ENCODE measurements at places on chromosomes 5 and 9.
A peak's percentile ranks its signal among the peaks of the same experiment; 100 is the strongest.

- DNase-seq, result no peak
These were observed 11.4 kb downstream of the JADE2 start for GRCh38 chr5:134536876-134537275.

GRCh38 chr9:123282362-123283047, 14.1 kb upstream of the STRBP start:
- DNase-seq, result no peak

GRCh38 chr9:89654025-89654662, 49.3 kb downstream of the GADD45G start:
- no peak for DNase-seq

DNA sequence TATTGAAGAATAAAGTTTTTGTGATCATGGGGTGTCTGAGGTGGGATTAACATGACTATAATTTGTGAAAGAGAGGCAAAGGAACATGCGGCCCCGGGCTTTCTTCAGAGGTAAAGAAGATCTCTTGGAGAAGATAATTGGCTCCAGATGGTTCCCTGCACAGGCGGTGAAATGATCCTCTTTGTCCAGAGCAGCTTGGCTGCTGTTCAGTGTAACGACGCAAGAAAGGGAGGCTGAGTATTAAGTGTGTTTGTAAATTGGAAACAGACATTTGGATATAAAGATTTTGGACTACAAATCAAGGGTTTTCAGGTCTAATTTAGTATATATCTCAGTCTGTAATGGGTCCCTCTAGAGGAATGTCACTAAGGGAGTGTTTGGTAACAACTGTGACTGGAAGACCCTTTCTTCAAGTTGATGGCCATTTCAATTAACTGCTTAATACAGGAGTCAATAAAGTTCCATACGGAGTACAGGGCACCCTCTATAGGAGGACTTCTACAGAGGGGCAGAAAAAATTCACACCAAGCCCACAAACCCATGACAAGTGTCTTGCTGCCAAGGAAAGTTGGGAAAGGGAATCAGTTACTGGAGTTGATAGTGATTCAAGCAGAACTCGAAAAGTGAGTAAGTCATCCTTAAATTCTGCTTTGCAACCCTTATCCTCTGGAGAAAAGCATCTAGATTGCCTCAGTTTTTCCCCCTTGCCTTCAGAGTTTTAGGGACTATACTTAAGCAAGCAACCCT, 4.1 kb downstream of the EQTN start:
- no peak for DNase-seq

DNA sequence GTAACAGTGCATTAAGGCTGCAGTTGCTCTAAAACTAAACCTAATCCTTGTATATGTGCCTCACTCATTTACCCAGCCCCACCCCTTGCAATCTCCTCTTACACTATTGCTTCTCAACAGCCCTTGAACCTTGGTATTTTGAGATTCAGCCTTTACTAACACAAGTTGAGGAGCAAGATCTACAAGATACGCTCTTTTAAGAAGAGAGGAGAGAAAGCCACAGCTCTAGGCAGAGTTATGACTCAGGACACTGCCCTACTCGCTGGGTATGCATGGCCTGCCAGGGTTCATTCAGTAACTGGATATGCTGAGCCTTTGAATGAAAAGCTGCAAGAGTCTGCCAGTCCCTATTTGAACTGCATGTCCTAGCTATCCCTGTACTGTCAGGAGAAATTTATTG, 219.5 kb downstream of the PCSK5 start:
- no peak for DNase-seq

DNA sequence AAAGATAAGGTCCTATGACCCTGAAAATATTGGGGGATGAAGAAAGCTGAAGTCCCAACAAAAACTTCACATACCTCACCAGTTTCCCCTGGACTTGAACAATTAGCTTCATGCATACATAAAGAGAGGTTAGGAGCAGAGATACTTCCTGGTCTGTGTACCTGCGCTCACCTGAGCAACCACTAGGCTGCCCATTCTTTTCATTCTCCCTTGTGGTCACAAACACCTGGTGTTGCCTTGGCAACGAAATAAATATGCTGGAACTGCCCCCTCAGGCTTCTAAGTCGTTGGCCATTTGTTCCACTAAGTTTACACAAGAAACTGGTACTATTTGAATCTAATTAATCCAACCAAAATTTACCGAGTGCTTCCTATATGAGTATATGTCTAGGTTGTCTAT, 18.1 kb downstream of the OTP start:
- DNase-seq, result peak; percentile 81

DNA sequence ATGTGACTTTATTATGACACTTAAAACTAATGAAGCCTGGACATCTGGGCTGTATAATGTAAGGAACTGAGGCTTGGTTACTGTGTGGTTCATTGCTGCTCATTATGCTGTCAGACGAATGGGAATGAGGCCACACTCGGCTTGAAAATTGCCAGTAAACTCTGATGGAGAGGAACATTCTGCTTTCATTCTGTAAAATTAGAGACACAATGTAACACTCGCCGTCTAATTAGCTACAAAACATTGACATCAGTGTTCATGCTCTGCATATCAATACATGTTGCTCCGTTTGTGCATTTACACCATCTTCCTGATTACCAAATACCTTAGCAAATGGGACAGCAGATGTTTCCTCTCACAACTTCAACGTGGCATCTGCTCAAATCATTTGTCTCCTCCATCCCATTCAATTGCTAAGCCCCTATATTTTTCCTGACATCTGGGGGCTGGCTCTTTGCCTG, 133.0 kb downstream of the SLC28A3 start:
- DNase-seq, result no peak

- no peak for DNase-seq
These were observed 37.9 kb downstream of the CYFIP2 start for GRCh38 chr5:157303667-157304327.

DNA sequence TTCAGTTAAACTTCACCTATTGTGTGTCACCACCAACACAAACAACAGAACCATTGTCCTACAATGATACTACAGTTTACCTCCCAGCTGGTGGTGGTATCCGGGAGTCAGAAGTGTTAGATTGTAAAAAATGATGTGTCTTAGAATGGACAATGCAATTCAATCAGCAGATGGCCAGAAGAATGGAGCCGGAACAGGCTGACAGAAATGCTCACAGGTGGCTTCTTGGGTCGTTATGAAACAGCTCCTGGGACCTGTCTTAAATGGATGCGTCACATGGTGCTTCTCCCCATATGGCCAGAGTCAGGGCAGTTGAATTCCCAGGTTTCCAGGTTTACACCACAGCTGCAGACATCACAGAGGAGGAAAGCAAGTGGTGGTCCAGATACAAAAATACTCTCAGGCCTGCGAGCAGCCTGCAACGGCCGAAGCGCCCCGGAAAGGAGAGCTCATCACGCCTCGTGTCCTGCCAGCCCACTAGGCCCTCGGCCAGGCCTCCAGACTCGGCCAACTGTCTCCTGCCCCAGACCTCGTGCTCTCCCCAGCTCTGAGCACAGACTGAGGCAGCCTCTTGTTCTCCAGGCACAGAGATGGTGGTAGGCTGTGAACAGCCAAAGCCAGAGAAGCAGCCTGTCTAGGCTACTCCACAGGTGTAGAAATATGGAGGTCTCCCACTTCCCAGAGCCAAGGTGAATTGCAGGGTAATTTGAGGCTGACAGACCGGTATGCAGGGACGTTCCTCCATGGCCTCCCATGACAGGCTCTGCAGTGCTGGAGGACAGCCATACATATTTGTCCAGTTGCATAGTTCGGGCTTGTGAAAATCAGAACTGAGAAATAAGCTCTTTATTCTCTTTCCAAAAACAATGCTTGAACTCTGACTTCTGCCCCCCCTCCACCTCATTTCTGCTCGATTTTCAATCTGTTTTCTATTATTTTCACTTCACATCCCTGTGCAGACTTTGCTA, 98.5 kb upstream of the SPATA31C2 start:
- DNase-seq, result peak; percentile 53

GRCh38 chr9:36764364-36765076, 191.8 kb downstream of the MELK start:
- DNase-seq, result no peak

DNA sequence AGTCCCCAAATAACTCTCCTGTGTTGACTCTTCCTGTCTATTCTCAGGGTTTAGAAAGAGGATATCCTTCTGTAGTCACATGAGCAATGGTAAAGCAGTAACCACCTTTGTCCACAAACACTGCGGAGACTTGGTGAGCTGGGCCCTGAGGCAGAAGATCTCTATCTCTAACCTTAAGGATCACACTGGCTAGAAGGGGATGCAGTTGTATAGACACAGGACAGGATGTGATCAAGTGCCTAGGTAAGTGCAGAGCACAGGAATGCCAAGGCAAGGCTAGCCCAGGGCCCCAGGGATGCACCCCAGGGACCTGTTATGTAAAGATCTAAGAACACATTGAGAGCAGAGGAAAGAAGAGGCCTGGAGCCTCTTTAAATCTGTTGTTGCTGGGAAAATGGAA, 610.5 kb downstream of the IRX1 start:
- peak; percentile 62 for DNase-seq

- DNase-seq, result peak; percentile 71
These were observed 28.7 kb downstream of the DMRT3 start for GRCh38 chr9:1005043-1005667.

- DNase-seq, result no peak
These were observed 78.1 kb downstream of the RICTOR start for GRCh38 chr5:38996123-38996522.

GRCh38 chr5:67552773-67553172, 356.2 kb upstream of the CD180 start:
- DNase-seq, result peak; percentile 88

GRCh38 chr9:123865226-123866000, 64.5 kb downstream of the DENND1A start:
- no peak for DNase-seq

DNA sequence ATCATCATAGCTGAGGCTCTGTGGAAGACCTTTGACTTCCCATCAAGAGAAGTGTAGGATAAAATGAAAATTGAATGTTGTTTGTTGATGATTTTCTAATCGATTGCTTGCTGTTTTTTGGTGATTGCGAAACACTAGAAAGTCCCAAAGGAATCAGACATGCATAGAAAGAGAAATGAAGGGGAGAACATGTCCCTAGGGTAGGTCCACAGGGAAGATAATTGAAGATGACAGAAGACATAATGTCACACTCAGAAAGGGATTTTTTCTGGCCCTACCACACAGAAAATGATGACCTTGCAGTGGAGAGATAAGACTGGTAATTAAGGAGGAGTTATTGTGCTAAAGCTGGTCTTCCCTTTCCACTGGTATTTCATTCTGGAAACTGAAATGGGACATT, 62.8 kb downstream of the INSYN2B start:
- DNase-seq, result no peak

DNA sequence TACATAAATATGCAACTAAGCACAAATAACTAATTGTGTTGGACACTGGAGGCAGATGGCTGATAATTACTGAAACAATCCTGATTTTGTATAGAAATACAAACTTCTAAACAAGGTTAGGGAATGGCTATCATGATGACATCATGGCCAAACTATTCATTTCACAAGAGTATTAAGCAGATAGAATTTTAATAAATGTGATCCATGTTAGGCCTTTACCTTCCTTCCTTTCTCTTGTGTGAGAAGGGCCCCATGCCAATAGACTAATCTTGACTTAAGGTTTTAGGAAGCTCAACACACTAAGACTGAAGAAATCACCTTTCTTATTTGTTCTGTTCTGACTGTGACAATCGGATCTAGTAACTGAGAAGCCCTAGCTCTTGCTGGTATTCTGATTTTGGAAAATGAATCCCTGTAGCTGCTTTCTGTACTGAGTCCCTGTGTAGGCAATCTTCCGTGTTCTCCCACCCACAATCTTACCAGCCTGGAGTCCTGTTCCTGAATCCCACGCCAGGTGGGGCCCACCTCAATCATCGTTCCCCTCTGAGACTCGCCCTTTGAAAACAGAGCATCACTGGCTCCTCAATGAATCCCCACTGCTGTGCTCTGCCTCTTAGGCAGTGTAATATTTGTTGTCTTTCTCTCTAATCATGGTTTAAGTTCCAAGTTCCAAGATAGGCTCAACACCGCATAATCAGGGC, 168.7 kb upstream of the GNA14 start:
- no peak for DNase-seq

- DNase-seq, result no peak
These were observed 3.6 kb upstream of the NR5A1 start for GRCh38 chr9:124510650-124511425.

DNA sequence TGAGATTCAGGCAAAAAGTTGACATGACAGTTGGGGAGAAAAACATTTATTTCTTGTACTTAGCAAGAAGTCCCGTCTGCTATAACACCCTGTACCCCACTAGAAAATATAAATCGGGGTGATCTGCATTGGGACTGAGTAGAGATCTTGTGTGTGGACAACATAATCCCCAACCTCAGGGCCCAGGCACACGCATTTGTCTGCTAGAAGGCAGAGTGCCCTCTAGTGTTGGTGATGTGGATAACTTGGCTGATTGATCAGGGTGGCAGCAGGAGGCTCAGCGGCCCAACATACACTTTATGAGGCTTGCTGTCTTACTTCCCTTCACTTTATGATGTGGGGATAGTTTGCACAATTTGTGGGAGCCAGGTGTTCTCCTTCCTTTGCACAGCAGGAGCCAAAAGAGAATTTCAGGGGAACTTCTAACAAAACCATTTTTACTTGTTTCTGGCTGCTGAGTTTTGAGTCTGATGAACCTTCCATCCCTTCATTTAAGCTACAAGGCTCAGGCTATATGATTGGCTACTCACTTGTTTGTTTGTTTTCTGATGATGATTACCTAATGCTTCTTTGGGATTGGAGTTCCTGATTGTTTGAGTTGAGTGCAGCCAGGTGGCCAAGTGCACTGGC, 263.2 kb downstream of the DMAC1 start:
- DNase-seq, result peak; percentile 78

DNA sequence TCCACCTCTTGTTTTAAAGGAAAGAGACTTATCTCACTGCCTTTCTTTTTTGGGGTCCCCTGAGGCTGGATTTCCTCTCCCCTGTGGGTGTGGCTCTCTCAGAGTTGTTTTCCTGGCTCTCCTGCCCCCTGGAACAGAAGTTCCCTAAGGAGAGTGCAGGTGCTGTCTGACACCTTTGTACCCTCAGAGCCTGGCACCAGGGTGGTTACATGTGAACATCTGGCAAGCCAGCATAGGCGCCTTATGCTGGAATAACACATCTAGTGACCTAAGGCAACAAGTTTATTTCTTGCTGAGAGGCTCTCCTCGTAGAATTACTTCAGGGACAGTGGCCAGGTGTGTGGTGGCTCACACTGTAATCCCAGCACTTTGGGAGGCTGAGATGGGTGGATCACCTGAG, 172.9 kb upstream of the PTCH1 start:
- no peak for DNase-seq

DNA sequence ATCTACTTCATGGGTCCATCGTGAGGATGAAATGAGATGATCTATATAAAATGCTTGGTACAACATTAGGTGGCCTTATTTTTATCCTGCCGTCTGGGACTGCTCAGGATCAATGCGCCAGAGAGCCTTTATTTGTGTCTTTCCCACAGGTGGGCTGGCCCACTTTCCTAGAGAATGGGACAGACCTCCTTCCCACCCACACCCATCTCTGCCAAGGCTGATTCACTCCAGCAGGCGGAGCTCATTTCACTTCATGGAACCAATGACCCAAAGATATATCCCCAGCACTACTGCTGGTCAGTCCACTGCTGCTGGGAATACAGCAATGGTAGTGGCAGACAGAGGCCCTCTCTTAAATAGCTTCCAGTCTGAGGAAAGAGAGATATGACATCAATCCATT, 35.7 kb downstream of the TGFBI start:
- DNase-seq, result peak; percentile 56
